ENCODE measurements at places on chromosomes 16 and 17. TPM values are rescaled to one million over a fixed set of nuclear protein-coding genes. Genes with fewer than 3 reads are reported as not detected.

Gene HBZ
- not detected for polyA plus RNA-seq

Gene YWHAE
- 1,200 TPM for polyA plus RNA-seq

Gene KCNJ16
- 2.1 TPM for polyA plus RNA-seq

Gene ODAD4
- polyA plus RNA-seq, result 6.2 TPM

Gene SPSB3
- 119 TPM for polyA plus RNA-seq

Gene PYY
- not detected for polyA plus RNA-seq

Gene PLEKHG4
- polyA plus RNA-seq, result 11.1 TPM

Measured in brain (organoid and tissue), 16 donors.